CD4-positive, alpha-beta memory T cell (primary cell): ENCODE measurements at places on chromosomes 16 and 17. TPM values are rescaled to one million over a fixed set of nuclear protein-coding genes. Genes with fewer than 3 reads are reported as not detected.

DNA sequence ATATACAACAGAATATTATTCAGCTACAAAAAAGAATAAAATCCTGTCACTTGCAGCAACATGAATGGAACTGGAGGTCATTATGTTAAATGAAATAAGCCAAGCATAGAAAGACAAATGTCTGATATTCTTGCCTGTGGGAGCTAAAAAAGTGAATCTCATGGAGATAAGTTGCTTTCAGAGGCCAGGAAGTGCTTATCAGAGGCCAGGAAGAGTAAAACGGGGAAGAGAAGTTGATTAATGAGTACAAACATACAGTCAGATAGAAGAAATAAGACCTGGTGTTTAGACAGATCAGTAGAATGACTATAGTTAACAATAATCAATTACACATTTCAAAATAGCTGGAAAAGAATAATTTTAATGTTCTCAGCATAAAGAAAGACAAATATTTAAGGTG is 54.4 kb upstream of the CPHXL start:
- no peak for DNase-seq

DNA sequence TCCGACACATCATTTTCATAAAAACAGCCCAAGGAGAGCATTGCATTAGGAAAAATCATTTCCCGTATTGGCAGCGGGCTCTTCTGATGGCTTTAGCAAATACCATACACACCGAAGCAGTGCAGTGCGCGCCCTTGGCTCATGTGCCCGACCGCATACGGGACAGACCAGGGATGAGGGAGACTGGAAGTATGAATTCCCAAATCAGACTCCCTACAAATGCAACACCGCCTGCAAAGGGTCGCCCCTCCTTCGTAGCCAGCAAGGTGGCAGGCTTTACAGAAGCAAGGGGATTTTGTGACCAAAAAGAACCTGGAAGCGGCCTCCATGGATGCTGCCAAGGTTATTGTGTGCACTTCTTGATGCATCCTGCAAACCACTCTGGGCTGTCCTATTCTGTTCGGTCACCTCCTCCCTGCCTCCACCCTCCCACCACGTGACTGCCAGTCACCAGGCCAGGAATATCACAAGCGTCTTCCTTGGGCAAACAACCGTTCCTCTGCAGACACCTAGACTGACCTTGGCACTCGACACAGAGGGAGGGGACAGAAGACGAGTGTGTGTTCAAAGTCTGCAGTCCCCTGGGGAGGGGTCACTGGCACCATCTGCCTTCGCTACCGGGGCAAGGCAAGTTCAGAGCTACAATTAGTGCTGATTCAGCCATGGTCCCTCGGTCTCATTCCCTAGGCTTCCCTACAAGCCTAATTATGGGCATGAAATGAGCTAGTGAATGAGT is 460.4 kb downstream of the SLC39A11 start:
- DNase-seq, result no peak

DNA sequence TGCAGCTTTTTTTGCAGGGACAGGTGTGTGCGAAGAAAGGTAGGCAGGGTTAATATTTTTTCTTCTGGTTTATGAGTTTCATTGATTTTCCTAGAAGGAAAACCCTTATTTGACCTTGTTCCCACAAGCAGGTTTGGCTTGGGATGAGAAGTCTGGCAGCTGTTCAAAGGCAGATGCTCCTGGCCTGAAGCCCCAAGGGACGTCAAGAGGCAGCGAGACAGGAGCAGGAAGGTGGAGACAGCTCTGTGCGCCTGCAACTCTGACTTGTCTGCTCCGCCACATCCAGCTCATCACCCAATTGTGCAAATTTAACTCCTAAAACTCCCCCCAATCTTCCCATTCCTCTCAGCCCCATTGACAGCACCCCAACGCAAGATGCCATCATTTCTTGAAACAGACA is 136.8 kb upstream of the XYLT1 start:
- no peak for DNase-seq

DNA sequence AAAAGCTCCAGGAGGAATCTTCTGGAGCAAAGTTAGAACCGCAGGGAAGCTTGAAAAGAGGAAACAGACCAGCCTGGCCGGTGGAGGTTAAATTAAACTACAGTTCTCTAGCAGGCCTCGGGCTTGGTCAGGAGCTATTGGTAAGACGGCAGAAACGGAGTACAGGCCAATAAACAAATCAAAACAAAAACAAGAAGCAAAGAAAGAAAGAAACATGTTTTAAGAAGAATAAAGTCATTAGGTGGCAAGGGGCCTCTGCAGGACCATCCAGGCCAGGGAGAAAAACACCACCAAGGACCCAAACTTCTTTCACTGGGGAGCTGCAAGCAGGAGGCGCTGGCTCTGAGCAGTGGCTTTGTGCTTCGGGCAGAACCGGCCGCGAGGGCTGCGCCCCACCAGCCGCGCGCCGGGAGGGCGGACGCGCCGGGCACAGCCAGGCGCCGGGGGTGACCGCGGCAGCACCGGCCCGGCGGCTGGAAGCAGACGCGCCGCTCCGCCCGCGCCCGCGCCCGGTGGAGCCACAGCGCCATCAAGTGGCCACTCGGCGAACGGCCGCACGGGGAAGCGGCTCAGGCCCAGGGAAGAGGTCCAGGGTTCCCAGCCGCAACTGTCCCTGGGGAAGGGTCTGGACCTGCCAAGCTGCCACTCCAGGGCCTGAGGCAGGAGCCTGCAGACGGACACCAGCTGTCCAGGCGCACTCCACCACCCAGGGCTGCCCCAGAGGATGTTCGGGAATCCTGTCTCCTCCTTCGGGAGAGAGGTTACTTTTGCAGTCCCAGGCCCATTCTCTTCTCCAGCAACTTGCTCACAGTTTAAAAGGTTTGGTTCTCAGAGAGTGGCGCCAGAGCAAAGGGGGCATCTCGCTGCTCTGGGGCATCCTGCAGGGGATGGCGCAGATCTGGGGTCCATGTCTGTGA is 419.4 kb downstream of the SOX9 start:
- DNase-seq, result peak; percentile 55

GRCh38 chr16:31083081-31083480 is 5.7 kb downstream of the PRSS53 start:
- DNase-seq, result no peak

GRCh38 chr16:5176505-5176904 is 78.9 kb upstream of the EEF2KMT start:
- DNase-seq, result no peak

DNA sequence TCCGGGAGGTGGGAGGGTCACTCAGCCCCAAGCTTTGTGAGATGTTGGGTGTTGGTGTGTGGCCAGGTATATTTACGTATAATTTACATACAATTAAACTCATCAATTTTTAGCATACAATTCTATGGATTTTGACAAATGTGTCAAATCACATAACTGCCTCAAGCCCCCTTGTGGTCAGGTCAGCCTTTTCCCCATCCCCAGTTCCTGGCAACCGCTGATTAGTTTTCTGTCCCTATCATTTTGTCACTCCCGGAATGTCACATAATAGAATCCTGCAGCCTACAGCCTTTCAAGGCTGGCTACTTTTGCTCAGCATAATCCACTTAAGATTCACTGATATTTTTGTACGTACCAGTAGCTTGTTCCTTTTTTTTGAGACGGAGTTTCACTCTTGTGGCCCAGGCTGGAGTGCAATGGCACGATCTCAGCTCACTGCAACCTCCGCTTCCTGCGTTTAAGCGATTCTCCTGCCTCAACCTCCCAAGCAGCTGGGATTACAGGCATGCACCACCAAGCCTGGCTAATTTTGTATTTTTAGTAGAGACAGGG is 19.3 kb upstream of the RAI1 start:
- DNase-seq, result no peak

CCL16 gene
- total RNA-seq, result not detected

DNA sequence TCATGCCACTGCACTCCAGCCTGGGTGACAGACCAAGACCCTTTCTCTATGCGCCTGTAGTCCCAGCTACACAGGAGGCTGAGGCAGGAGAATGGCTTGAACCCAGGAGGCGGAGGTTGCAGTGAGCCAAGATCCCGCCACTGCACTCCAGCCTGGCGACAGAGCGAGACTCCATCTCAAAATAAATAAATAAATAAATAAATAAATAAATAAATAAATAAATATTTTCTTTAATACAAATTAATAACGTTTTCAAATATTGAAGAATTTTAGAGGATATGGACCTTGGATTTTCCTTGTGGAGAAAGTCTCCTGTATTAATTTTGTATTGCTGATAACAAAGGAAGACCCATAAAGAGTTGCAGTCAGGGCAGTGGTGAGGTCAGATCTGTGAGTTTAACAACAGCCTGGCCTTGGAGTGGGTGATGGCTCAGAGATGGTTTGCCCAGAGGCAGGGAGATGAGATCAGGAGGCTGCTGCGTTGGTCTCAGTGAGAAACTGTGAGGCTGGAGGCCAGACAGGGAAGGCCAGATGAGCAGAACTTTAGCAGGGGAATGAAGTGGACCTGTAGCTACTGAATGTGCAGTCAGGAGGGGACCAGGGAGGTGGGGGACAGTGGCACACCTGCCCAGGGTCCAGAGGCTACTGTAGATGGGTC is 4.4 kb upstream of the ASGR1 start:
- no peak for DNase-seq

CD300H gene
- not detected for total RNA-seq

HNF1B gene
- not detected for total RNA-seq

DNA sequence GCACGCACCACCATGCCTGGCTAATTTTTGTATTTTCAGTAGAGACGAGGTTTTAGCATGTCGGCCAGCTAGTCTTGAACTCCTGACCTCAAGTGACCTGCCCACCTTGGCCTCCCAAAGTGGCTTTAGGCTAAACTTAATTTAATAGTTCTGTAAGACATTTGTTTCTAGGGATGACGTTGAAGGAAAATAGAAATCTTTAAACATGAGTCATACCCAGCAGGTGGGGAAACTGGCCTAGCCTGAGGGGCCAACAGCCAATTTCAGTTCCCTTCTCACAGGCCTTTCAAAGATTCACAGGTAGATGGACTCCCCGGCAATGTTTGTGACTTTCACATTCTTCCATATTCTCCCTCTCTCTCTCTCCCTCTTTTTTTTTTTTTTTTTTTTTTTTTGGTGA is 18.1 kb upstream of the ITPRIPL2 start:
- DNase-seq, result no peak

DNA sequence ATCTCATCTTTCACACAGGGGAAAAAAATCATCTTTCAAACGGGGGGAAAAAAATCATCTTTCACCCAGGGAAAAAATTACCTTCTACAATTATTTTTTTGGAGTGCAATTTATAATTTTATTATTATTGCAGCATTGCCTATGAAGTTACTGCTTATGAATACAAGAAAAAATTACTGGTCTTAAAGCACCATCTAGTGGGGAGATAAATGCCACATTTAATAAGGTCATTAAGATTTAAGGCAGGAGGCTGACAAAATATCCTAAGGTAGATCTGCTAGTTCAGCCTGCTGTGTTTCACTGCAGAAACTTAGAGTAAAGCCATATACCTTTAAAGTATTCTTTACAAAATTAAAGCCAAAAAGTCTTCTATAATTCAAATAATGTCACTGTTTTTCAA is 13.7 kb downstream of the SHCBP1 start:
- peak; percentile 40 for DNase-seq

NTN1 gene
- not detected for total RNA-seq

DNA sequence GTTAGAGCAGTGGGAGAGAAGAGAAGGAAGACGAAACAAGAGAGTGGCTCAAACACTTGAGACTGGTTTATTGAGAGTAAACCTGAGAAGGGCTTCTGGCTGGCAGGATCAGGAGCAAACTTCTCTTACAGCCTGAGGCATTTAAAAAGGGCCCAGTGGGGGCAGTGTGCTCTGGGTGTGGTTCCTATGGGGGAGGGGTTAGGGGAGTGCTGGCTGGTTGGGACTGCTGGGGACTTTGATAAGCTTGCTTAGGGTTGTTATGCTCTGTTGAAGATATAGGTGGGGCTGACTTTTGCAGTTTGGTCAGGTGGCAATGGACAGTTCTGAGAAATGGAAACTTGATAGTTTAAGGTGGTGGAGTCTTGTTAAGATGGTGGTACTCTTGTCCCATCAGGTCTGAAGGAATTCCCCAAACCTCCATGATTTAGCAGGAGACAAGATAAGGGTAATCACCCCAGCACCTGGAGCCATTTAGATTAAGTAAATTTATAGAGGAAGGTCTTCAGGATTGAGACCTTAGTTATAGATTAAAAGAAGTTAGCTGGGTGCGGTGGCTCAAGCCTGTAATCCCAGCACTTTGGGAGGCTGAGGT is 79.3 kb downstream of the EMP2 start:
- no peak for DNase-seq

DNA sequence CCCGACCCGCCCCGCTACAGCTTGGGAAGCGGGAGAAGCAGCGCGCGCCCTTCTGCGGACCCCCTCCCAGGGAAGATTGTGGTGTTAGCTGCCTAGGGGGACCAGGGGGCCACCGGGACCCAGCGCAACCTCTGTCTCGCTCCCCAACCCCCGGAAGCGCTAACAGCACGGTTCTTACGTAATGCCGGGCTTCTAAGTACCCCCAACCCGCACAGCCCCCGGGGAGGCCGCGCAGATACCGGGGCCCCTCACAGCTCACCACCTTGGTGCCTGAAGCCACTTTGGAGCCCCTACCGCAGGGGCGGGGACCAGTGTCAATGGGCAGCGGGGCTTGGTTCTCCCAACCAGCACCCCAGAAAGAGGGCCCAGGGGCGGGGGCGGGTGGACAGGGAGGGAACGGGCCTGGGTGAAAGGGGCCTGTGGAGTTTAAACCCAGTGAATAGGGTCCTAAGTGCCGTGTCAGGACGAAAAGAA is 348 bp downstream of the MPP2 start:
- peak; percentile 35 for DNase-seq

CD68 gene
- 20.9 TPM for total RNA-seq

DNA sequence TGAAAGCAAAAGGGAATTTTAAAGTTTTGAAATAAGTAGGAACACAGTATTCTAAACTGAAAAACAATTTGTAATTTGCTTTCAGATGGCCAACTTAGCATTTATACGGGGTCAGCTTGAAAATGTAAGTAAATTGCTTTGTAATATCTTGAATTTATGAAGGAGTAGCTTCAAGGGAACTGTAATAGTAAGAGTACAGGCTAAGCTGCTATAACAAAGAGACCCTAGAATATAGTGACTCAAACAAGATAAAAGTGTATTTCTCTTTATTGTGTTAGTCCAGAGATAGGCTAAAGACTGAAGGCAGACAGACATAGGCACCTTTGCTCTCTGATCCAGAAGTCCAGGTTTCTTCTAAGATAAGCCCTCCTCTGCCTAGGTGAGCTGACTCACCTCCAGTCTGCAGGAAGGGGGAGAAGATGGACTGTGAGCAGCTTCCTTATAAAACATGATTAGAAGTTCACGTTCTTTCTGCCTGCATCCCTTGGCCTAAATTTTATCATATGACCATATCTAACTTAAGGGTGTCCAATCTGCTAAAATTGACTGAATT is 3.2 kb downstream of the TTC19 start:
- no peak for DNase-seq

DNA sequence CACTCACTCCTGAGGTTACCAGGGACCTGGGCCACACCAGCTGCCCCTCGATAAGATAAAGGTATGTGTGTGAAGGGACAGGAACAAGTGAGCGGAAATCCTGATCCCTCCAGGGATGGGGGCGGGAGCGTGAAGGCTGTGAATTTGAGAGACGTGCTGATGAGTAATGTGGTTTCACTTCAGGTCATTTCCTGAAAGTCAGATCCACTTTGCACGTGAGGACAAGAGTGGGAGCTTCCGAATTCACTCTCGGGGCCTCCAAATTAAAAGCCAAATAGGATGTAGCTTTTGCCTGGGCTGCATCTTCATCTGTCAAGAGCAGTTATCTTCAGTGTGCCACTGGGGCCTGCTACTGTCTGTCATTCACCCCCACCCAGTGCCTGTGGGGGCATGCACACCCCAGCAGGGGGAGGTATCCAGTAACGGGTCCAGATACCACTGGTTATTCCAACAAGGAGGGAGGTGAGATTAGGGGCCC is 87.4 kb upstream of the LHX1 start:
- no peak for DNase-seq
